Occipital lobe (tissue), 3 donors: ENCODE measurements at places on chromosomes 7 and 10. TPM values are rescaled to one million over a fixed set of nuclear protein-coding genes. Genes with fewer than 3 reads are reported as not detected.

The POP7 gene
- total RNA-seq, result 41.5 TPM

The PCGF5 gene
- 30.7 TPM for total RNA-seq

The CCL24 gene
- not detected for total RNA-seq

The ADGRA1 gene
- 2.5 TPM for total RNA-seq

The ASIC3 gene
- total RNA-seq, result 0.62 TPM

The TET1 gene
- total RNA-seq, result 33.5 TPM
